ENCODE measurements at places on chromosomes 2 and 18.

DNA sequence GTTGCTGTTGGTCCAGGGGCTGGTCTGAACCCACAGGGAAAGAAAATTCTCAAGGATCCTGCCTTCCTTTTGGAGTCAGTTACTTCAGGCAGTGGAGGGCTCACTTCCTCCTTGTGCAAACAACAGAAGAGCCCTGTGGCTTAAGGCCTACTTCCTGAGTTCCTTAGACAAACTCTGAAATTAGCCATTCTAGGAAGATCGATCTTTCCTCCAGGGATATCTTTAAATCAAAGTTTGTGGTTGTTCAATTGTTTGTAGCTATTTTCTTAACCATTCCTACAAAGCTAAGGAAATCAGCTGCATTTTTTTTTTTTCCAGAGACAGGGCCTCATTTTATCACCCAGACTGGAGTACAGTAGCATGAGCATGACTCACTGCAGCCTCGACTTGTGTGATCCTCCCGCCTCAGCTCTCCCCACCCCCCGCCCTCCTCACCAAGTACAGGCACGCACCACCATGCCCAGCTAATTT, 156.0 kb downstream of the TANC1 start:
- DNase-seq = peak; percentile 60

GRCh38 chr2:165793161-165793778, 777 bp downstream of the GALNT3 start:
- no peak for DNase-seq

DNA sequence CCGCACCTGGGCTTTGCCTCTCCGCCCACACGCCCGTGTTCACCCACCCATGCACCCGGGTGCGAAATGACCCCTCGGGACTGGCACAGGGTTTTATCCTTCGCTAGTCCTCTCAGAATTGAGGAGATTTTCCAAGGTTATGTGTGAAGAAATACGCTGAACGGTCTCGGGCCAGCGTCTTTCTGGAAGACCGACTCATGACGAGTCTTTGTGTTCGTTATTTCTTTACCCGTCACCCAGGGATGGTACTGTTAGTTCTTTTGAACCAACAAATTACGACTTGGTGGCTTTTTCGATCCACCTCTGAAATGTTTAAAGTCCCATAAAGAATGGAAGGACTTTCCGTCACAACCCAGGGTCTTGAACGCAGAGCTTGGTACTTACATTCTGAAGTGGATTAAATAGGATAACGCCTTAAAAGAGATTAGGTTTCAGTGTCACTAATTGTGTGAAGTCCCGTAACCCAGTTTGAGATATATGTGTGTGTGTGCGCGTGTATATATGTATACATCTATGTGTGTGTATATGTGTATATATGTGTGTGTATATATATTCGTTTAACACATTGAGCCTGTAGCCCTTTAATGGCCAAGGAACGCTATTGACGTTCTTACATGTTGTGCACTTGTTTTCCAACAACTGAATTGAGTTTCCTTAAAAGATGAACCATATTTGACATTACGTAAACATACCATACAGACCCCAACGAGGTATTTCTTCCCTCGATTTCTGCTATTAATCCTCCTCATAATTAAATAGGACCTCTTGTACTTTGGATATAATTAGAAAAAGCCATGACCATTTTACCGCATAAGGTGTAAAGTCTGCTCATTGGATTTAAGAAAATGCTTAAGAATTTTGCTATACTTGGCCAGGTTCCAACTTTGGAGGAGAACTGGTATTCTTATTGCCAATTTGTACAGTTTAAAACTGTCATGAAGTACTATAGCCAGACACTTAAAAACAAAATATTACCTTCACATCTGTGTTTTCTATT, 889 bp downstream of the ZC3H15 start:
- no peak for DNase-seq

DNA sequence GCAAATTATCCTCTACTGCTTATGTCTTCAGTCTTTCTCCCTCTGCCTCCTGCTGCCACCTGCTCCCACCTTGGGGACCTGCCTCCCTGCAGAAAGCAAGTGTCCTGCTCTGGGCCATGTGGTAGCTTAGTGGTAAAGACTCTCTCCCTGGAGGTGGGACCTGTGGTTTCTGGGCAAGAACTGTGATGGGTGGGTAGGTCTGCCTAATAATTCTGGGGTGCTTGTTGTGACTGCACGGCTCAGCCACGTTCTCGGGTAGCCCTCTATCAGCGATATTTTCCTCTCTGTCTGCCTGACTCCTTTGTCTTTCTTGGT, 16.4 kb upstream of the CD28 start:
- no peak for DNase-seq

DNA sequence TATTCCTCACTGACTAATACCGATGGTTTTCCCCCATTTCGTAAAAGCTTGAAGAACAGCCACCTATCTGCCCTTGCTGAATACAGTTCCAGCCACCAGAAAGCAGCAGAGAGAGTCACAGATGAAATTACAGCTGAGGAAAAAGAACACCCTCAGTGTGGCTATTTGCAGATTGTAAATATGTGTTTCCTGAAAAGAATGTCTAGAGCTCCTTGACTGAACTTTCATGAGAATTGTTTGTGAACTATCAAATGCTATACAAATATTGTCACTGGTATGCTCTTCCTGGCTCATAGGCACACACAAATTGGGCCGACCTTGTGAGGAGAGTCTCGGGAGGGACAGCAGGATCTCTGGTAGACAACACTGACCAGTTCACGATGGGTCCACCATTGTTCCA, 58.1 kb upstream of the TTC39C start:
- DNase-seq = no peak

DNA sequence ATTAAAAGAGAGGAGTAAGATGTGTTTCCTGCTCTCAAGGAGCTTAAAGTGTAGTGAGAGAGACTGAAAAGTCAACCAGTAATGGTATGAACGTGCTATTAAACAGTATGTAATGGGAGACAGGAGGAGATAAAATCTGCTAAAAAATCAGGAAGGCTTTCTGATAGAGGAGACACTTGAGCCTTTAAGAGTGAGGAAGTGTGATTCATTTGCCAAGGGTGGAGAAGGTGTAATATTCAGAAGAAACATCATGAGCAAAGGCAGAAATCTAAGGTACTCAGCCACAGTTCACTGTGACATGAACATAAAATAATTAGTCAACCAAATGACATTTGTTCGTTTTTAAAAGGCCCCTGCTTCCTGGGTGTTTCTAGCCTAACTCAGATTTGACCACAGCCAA, 137.8 kb upstream of the SKOR2 start:
- no peak for DNase-seq

DNA sequence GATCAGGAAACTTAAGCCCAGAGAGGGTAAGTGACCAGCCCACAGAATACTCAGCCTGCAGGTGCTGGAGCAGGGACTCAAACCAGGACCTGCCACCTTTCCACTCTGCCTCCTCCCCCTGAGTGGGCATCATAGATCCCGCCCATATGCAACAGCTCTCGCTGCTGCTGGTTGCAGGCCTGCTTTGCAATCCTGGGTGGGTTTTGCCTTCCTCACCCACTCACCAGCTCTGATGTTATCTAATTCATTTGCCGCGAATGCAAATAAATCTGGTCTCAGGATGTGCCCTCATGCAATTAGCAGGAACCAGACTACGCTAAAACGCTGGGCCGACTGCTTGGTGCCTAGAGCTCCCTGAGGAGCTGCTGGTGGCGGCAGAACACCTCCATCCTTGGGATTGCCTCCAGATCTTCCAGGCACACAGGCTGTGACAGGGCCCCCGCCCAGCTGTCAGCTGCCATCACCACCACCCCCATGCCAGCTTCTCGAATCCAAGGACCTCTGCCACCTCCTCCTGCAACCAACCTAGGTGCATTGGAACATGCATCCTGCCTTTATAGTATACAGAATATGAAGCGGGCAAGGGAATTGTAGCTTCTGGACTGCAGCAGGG, 28.8 kb downstream of the CNGA3 start:
- no peak for DNase-seq

DNA sequence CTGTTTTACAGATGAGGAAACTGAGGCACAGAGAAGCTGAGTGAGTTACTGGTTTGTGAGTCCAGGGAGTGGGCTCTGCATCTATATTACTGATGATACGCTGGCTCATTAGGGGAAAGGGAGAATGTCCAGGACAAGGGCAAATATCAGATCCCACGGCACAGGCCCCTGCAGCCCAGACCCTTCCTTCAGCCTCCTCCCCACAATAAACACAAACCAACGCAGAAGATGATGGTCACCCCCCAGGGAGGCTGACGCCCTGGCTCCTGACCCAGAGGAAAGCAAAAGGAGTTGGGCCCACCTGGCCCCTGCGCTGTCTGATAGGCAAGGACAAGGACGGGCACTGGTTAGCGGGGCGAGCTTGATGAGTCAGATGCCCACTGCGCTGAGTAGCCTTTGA, 47.7 kb upstream of the ZBTB7C start:
- DNase-seq = no peak

DNA sequence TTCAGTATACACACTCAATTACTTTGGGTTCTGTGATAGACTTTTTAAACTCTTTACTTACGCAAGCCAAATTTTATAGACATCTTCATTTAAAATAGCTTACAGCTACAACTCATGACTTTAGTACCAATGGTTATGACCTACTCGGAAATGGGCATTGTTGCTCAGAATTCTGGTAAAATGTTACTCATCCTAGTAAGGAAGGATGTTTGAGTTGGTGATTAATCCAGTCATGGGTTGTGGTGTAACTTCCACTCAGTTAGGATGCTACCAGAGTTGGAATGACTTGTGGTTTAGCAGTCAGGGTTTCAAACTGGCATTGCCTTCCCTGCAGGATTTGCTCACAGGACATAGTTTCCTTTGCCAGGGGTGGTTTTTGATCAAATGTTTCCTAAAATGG, 7.4 kb upstream of the NPC1 start:
- no peak for DNase-seq

DNA sequence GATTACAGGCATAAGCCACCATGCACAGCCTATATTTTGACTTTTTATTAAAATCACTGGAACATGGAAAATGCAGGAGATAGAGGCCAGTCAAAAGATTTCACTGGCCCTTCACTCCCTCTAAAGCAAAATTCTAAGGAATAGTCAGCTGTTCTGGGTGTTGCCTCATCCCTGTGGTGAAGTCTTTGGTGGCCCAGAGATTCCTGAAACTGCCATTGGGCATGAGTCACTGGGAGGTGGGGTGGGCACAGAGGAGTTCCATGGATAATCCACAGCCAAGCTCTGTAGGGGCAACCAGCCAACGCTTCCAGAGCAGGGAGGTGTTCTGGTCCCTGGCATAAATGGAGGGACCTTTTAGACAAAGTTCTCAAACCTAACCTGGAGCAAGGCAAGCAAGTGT, 89.7 kb upstream of the TTC39C start:
- no peak for DNase-seq

- DNase-seq = no peak
Observed at GRCh38 chr18:13363359-13363758, 144.8 kb downstream of the LDLRAD4 start.

GRCh38 chr2:150495993-150496627, 8.6 kb upstream of the RND3 start:
- DNase-seq = no peak

- no peak for DNase-seq
Observed at GRCh38 chr2:125643585-125643984, 1012.4 kb upstream of the GYPC start.

DNA sequence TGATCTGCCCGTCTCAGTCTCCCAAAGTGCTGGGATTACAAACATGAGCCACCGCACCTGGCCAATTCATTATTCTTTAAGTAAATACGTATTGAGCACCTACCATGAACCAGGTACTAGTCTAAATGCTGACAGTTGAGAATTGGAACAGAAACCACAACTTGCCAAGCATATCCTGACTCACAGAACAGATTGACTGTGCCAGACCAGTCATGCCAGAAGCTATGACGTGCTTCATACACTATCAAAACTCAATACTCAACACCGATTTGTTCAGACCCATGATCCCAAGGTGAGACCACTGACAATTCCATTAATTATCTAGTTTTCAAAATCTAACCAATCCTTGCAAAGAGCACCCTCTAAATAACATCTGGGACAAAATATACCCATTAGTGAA, 148.6 kb downstream of the B3GNT2 start:
- no peak for DNase-seq

GRCh38 chr2:177906041-177906718, 166.4 kb downstream of the PDE11A start:
- DNase-seq = peak; percentile 36

DNA sequence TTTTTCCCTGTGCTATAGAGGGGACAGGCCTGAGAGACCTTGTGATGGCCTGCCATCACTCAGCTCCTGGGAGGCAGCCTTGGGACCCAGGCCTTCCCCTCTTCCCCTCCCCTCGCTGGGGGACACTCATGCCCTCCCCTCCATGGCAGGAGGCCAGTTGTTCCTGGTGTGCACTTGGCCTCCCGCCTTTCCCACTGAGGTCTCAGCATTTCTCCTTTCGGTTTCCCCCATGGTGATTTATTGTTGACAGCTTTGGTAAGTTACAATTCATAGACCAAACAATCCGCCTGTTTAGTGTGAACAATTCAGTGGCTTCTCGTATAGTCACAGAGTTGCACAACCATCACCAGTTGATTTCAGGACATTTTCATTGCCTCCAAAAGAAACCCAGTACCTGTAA, 10.2 kb upstream of the CNDP1 start:
- DNase-seq = no peak

DNA sequence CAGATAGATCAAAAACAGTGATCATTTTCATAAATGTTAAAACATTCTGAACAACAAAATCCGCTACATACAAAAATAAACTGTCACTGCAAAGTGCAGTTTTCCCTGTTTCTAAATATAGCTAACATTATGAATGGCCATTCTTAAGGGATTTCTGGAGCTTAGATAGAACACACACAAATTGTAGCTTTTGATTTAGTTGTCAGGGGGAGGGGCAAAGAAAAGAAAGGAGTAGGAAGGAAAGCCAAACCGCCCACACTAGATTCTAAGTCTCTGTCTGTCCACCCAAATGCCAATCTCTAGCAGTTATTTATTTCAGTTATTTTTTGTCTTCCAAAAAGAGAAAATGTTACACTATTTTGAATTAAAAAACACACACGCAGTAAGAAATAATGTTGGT, 182.4 kb downstream of the CDH2 start:
- no peak for DNase-seq

DNA sequence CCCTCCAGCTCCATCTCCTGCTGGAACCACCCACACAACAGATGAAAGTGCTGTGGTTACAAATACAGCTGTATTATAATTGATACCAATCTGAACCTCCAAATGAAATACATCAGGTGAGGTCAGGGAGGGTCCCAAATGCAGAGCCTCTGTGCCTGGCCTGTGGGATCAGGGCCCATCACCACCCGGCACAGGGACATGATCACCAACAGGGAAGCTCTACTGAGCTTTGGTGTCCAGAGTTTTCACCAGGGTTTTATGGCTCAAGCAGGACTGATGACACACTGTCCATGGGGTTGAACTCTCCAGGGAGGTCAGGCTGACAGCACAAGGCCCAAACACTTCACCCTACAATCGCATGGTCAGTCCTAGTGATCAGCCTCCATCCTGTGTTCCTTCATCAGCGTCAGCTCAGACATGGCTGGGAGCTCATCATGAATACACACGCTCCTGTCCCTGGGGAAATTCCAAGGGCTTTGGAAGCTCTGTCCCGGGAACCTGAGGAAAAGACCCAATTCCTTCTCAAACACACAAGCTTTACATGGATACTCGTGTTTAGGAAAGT, 3.9 kb upstream of the PXDN start:
- no peak for DNase-seq
